ENCODE measurements at places on chromosomes 1 and 21.

- DNase-seq, result no peak
These were observed 818.0 kb downstream of the LTN1 start for GRCh38 chr21:28174701-28175100.

DNA sequence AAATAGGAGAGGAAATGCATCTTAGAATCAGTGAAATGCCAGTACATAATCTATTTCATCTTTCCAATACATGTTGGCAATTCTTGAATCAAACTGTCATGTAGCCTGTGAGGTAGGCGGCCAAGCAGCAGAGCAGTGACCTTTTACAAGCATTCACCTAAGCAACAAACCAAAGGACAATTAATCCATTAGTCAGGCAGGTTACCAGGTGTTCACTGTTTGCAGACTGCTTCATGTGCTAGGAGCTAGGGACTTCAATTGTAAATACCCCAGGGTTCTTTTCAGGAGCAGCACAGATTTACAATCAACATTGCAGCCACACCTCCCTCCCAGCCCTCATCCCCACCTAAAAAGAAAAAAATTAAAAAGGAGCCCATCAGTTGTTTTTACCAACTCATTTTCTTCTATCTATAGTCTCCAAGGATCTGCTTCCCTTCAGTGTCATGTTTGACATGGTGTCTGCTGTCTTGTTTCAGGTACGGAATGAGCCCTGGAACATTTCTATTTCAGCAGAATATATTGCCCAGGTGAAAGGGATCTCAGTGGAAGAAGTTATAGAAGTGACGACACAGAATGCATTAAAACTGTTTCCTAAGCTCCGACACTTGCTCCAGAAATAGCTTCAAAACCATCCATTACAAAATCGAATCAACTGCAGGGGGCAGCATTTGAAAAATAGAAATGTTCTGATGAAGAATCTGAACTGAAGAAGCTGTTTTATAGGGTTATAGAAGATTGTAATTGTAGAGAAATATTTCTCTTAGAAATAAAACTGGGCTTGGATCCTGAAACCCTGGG lies 23.0 kb downstream of the TATDN3 start:
- no peak for DNase-seq

- DNase-seq, result no peak
These were observed 98.4 kb downstream of the TTLL7 start for GRCh38 chr1:83900524-83900923.

DNA sequence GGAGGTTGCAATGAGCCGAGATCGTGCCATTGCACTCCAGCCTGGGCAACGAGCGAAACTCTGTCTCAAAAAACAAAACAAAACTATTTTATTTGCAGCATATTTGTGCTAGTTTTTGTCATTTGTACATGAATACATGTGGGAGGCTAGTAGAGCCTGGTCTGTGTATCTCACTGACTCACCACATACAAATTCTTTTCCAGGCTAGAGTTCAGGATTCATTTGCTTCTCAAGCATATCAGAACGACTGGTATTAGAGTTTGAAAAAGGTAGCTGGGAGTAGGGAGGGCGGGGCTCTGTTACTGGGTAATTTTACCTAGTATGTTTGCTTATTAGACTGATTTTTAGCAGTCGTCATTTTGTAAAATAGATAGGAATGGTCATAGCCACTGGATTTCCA lies 4.5 kb upstream of the TOR3A start:
- no peak for DNase-seq

GRCh38 chr1:172167796-172168596 lies 252.5 kb upstream of the C1orf105 start:
- no peak for DNase-seq

GRCh38 chr1:31458287-31458896 lies 45.4 kb downstream of the SERINC2 start:
- no peak for DNase-seq

- DNase-seq, result no peak
These were observed 80.2 kb upstream of the GALNT2 start for GRCh38 chr1:229986737-229987337.

- no peak for DNase-seq
These were observed 33.1 kb downstream of the CNST start for GRCh38 chr1:246599315-246599714.

DNA sequence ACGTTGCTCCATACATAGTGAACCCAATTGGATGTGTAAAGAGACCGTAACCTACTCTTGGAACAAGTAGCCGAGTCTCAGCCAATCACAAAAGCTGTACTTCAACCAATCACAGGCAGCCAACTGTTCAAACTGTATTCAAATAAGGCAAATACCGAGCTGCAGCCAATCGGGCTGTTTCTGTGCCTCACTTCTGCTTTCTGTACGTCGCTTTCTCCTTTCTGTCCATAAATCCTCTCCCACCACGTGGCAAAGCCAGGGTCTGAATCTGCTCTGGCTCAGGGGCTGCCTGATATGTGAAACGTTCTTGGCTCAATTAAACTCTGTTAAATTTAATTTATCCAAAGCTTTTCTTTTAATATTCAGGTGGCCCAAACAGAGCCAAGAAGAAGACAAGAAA lies 210.3 kb downstream of the URB2 start:
- DNase-seq, result no peak

GRCh38 chr1:111615870-111616715 lies 3.5 kb upstream of the RAP1A start:
- no peak for DNase-seq

DNA sequence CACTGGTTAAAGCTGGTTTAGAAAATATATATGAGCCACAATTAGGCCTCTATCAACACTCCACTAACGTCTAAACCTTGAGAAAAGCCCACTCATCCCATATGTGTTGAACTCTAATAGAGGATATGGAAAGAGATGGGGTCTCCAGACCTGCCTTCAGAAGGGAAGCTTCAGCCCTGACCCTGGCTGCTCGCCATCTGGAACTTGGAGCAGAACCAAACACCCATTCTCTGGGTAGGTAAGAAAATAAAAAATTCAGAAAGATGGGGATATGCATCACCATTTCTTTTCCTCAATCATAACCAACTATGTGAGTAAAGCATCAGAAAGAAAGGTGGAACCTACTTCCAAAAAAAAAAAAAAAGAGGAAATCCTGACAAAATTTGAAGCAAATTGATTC lies 666.2 kb downstream of the PTPRC start:
- DNase-seq, result no peak

DNA sequence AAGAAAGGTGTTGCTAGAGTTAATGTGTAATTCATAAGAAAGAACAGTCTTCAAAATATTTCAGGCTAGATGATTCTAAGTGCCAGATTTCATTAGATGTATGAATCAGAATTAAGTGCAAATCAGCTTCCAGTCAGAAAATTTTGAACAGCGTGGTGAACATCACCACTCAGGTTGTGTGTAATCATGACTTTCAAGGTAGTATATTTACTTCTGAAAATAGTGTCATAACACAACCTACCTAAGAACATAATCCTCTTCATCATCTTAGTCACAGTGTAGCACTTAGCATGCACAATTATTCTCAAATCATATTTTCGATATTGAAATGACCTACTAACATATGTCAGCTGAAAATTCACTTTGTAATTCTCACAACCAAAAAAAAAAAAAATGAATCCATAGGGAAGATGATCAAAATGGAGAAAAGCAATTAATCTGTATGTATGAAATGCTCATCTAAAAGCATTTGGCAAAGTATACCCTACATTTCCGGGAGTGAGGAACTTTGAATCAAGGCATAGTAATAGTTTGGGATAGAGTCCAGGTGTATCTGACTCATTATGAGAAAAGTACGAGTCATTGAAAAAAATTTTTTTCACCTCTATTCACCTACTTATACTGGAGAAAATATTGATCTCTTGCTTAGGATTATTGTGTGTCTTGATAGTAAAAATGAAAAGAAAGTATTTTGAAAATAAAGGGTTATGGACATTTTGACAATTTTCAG lies 221.8 kb upstream of the CHRM3 start:
- no peak for DNase-seq

Data from thoracic aorta (tissue), 2 donors.